Retina (tissue), 1 donor: ENCODE measurements at places on chromosomes 3 and 15.

DNA sequence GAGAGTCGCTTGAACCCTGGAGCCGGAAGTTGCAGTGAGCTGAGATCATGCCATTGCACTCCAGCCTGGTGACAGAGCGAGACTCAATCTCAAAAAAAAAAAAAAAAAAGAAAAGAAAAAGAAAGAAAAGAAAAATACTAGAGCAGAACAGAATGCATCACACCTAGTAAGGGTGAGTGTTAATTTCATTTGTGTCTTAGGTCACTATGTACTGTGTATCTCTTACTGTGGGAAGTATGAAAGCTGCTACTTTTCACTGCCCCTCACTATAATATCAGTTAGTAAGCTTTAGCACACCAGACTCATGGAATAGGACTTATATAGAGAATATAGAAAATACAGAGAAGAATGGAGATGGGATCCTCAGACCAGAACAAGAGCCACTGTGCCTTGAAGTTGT is 45.9 kb upstream of the RASA2 start:
- DNase-seq: no peak

DNA sequence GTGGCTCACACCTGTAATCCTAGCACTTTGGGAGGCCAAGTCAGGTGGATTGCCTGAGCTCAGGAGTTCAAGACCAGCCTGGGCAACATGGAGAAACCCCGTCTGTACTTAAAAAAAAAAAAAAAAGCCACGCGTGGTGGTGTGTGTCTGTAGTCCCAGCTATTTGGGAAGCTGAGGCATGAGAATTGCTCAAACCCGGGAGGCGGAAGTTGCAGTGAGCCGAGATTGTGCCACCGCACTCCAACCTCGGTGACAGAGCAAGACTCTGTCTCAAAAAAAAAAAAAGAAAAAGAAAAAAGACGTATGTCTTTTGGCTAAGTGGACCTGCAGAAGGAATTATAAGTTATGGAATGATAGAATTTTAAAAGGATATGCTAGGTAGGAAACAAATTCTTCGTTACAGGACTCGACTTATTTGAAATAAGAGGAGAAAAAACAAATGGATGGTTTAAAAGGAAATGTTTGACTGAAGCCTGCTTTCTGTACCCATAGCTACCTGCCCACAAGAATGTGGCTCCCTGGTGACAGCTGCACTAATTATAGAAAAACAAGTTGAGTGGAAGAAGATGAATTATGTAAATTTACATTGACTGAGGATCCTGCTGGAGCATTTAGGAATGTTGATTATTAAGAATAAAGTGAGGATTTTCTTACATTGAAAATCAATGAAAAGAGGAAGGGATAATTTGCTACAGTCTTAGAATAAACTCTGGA is 36.0 kb upstream of the SKIL start:
- DNase-seq: no peak

- no peak for DNase-seq
Measured at GRCh38 chr3:175200391-175201095, 341.4 kb downstream of the NAALADL2 start.

DNA sequence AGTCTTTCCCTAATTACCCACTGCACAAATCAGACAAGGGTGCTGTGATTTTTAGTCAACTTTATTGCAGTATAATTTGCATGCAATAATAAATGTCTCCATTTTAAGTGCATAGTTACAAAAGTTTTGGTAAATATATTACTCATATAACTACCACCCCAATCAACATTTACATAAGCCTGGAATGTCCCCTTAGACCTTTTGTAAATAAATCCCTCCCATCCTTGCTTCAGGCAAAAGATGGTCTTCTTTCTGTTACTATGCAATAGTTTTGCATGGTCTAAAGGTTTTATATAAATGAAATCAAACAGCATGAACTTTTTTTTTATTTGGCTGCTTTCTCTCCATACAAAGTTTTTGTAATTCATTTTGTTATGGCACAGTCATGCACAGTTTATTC is 235.4 kb downstream of the PYDC2 start:
- DNase-seq: no peak

DNA sequence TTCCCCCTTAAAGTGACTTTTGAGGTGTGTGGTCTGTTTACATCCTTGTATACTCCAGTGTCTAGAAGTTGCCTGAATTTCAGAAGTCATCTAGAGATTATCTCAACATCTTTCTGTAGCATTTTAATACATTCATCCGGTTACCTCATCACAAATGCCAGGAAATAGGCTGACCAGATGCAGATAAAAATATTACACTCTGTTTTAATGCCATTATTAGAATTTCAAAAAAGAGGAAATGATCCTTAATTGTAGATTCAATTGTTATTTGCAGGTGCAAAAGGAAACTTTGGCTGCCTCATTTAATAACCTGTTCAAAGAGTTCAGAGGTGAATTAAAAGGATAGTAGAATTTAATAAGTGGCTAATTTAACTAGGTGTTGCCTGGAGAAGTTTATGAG is 290.9 kb downstream of the C3orf38 start:
- DNase-seq: no peak

DNA sequence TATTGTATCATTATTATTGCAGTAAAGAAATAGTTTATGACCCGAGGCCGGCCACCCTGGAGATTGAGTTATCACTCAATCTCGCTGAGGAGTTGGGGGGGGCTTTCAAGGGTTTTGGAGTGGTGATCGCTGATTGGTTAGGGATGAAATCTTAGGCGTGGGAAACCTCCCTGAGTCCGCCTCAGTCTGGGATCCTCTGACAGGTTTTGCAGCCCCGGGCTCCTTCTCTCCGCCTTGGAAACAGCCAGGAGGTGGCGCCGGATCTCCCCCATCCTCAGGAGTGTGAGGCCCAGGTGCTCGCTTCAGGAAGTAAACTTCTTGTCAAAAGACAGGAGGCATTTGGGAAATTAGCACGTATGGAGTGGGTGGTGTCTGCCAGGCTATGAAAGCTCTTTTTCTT is 41.1 kb upstream of the SEC61A1 start:
- peak; percentile 43 for DNase-seq
